Stimulated activated CD8-positive, alpha-beta memory T cell treated with anti-CD3 and anti-CD28 coated beads, Interleukin-2, amount 100 ng/mL, for 48 hours (primary cell): ENCODE measurements at places on chromosomes 16 and 17.

GRCh38 chr17:75087558-75088453, at the start of gene SLC16A5:
Gene SLC16A5, plus strand, starts transcription at chr17:75087954. Its CDS starts 5,683 bp downstream, at chr17:75093637.
- DNase-seq: no peak

DNA sequence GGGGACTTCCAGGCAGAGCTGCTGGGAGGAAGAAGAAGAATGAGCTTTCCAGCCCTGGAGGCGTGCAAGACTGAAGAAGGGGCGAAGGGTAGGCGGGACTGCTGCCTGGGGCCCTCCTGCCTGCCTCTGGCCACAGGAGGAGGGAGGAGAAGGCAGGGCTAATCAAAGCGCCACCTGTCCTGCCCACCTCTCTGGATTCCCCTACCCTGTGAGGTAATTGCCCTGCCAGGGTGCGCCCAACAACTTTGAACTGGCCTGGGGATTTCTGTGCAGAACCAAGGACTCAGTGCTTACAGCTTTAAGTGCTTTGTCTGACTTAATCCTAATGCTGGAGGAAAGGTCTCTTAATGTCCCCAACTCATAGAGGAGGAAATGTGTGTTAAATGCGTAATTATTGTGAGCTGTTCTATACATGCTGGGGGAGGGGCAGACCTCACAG, at the start of gene NOXO1:
Gene NOXO1 (minus strand): TSS at position 72 of the 439 bp plus-strand sequence. CDS start 290 bp downstream, outside the sequence.
- DNase-seq: no peak

- no peak for DNase-seq
Observed at GRCh38 chr17:74545843-74546230, at the start of gene CD300C. Gene CD300C, minus strand, starts transcription at chr17:74546115. Its CDS starts 333 bp downstream, at chr17:74545782.

DNA sequence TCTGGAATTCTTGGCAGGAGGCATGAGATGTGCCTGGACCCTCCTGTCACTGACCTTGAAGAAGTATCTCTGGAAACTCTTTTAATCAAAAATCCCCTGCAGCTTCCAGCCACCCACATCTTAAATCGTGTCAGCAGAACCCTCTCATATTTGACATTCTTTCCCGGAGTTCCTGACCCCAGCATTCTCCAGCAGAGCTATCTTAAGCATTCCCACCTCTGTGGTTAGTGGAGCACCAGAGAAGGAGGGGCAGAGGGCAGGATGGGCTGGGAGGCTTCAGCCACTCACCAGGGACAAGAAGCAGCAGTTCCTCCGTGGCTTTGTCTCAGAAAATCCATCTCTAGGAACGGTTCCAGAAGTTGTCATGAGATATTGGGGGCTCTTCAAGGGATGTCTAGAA, 149.9 kb downstream of the RGS9 start:
- no peak for DNase-seq

GRCh38 chr17:71114911-71115668, 945.8 kb downstream of the KCNJ2 start:
- DNase-seq: no peak

DNA sequence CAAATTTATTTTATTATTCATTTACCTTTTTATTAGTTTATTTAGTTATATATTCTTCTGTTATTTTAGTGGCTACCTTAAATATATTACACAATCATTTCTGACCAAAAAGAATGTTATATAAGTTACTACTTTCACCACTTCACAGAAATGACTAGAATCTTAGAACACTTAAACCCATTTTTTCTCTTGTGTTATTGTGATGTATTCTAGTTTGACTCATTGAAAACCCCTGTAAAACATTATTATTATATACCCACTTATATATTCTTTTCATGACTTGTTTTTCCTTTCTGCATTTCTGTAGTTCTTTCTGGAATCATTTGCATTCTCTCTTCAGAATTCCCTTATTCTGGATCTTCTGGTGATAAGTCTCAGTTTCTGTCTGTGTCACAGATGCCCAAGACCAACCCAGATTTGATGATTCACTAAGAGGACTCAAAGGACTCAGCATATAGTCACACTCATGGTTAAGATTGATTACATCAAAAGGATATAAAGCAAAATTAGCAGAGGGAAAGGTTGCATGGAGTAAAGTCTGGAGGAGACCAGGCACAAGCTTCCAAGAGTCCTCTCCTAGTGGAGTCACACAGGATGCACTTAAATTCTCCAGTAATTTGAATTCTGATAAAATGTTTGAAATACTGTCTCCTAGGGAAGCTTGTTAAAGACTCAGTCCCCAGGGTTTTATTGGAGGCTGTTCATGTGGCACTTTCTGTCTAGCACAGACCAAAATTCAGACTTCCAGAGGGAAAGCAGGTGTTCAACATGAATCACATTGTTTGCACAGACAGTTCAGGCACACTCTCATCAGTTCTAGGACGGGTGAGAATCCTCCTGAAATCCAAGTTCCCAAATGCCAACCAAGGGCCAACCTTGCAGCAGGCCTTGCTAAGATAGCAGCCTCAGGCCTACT, 7.7 kb downstream of the GINS3 start:
- DNase-seq: no peak

GRCh38 chr17:81067391-81067811, 32.5 kb downstream of the BAIAP2 start:
- no peak for DNase-seq
